ENCODE measurements at places on chromosomes 3 and 15.
A peak's percentile ranks its signal among the peaks of the same experiment; 100 is the strongest.

DNA sequence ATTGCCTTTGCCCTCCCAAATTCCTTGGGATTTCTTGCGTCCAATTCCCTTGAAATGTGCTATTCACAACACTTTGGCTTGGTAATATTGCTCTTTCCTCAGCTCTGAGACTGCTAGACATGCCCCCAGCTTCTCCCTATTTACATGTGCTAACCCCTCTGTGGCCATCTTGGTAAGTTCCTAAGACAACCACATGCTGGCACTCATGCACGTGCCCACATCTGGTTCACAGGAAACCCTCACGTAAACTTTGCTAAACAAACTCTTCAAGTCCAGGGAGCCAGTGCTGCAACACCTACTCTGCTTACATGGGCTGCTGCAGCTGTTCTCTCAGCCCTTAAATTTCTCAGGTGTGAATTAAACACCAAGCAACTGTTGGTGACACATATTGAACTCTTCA, 121.8 kb downstream of the ADAMTSL3 start:
- no peak overlapping the region for H3K4me3 ChIP-seq
- H3K27ac ChIP-seq = no peak overlapping the region
- no peaks in the 10 kb centered on the region for H3K27me3 ChIP-seq
- H3K36me3 ChIP-seq = no peaks in the 10 kb centered on the region
- peak; percentile 2 for DNase-seq
- no peaks in the 10 kb centered on the region for H3K4me1 ChIP-seq

DNA sequence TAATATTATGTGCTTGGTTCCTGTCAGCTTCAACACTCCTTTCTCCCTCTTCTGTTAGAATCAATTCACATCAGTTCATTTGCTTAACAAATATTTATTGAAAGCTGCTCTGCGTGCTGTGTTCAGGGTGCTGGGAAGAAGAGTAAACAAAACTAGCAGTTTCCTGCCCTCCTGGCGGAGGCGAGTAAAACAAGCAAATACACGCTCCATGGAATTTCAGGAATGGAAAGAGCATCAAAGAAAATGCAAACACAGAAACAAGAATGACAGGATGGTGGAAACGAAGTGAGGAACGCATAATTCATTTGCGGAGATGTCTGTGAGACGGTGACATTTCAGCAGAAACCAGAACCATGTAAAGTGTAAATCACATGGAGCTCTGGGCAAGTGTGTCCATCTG, 49.4 kb upstream of the SPTSSB start:
- H3K4me1 ChIP-seq = no peaks in the 10 kb centered on the region
- H3K27me3 ChIP-seq = no peaks in the 10 kb centered on the region
- DNase-seq = no peak
- no peak overlapping the region for H3K4me3 ChIP-seq

- H3K27ac ChIP-seq = peak within 1 kb of the TSS; percentile 40
- H3K4me1 ChIP-seq = no peaks in the 10 kb centered on the region
- peaks cover 37% of the 10 kb centered on the region for H3K27me3 ChIP-seq
- no peaks in the 10 kb centered on the region for H3K36me3 ChIP-seq
- no peak for DNase-seq
Measured at GRCh38 chr15:58065445-58066041, at the start of gene ALDH1A2. Gene ALDH1A2, minus strand, starts transcription at chr15:58065711. Its CDS starts 61 bp downstream, at chr15:58065650.

DNA sequence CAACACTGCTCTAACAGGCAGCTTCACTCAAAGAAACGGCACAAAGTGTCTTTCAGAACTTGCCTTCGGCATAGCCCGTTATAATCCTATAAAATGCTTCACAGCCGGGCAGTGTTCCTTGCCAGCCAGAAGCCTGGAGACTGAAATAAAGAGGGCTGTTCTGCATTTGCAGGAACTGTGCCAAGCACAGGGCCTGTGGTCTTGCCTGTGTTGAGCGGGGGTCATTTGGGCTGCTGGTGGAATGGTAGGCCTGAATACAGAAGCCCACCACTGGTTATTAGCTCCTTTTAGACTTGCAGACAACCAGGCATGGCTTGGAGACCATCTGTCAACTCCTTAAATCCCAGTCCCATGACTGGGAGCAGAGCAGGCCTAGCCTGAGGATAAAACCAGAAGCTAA, 4.7 kb upstream of the ARHGEF3 start:
- H3K4me1 ChIP-seq = peaks cover 15% of the 10 kb centered on the region
- H3K36me3 ChIP-seq = no peaks in the 10 kb centered on the region
- no peak for DNase-seq
- no peak overlapping the region for H3K4me3 ChIP-seq
- H3K27me3 ChIP-seq = no peaks in the 10 kb centered on the region

DNA sequence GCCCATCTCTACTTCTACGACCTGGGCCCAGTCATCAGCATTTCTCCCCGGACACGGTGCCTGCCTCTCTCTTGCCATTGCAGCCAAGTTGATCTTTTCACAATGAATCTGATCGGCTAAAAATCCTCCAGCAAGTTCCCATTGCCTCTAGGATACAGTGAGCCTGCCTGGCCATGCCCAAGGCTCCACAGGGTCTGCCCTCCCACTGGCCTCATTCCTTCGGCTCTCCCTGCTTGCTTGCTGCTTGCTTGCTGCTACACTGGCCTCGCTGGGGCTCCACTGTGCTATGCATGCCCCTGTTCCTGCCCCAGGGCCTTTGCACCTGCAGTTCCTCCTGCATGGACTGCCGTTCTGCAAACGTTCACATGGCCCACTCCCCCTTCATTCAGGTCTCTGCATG, 2.0 kb downstream of the ABTB1 start:
- H3K36me3 ChIP-seq = peaks cover 9% of the 10 kb centered on the region
- H3K4me1 ChIP-seq = no peaks in the 10 kb centered on the region
- H3K27ac ChIP-seq = no peak overlapping the region
- DNase-seq = no peak

DNA sequence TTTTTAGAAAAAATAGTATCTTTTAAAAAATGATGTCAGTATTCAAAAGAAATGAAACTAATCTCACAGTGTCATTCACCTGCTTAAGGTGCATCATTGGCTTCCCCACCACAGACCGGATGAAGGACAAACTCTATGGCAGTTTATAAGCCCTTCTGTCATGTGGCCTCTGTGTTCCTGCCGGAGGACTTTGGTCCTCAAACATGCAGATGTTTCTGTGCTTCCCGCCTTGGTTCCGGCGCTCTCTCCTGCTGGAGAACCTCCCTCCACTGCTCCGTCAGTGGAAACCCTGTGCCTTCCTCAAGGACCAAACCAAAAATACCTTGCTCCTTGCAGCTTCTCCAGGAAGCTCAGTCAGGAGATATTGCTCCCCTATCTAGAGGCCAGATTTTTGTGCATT, 326.3 kb downstream of the UACA start:
- no peaks in the 10 kb centered on the region for H3K36me3 ChIP-seq
- H3K27me3 ChIP-seq = no peaks in the 10 kb centered on the region
- peaks cover 33% of the 10 kb centered on the region for H3K4me1 ChIP-seq
- no peak overlapping the region for H3K27ac ChIP-seq
- DNase-seq = no peak

DNA sequence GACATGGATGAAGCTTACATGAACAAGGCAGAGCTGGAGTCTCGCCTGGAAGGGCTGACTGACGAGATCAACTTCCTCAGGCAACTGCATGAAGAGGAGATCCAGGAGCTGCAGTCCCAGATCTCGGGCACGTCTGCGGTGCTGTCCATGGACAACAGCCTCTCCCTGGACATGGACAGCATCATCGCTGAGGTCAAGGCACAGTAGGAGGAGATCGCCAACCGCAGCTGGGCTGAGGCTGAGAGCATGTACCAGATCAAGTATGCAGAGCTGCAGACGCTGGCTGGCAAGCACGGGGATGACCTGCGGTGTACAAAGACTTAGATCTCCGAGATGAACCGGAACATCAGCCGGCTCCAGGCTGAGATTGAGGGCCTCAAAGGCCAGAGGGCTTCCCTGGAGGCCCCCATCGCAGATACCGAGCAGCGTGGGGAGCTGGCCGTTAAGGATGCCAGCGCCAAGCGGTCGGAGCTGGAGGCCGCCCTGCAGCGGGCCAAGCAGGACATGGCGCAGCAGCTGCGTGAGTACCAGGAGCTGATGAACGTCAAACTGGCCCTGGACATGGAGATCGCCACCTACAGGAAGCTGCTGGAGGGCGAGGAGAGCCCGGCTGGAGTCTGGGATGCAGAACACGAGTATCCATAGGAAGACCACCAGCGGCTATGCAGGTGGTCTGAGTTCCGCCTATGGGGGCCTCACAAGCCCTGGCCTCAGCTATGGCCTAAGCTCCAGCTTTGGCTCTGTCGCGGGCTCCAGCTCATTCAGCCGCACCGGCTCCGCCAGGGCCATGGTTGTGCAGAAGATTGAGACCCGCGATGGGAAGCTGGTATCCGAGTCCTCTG, 77.6 kb downstream of the CLDN11 start:
- H3K27ac ChIP-seq = no peak overlapping the region

- H3K4me3 ChIP-seq = no peak overlapping the region
- H3K27ac ChIP-seq = no peak overlapping the region
- no peak for DNase-seq
- H3K4me1 ChIP-seq = no peaks in the 10 kb centered on the region
Measured at GRCh38 chr15:40660686-40661085, 34.3 kb upstream of the RAD51 start.

DNA sequence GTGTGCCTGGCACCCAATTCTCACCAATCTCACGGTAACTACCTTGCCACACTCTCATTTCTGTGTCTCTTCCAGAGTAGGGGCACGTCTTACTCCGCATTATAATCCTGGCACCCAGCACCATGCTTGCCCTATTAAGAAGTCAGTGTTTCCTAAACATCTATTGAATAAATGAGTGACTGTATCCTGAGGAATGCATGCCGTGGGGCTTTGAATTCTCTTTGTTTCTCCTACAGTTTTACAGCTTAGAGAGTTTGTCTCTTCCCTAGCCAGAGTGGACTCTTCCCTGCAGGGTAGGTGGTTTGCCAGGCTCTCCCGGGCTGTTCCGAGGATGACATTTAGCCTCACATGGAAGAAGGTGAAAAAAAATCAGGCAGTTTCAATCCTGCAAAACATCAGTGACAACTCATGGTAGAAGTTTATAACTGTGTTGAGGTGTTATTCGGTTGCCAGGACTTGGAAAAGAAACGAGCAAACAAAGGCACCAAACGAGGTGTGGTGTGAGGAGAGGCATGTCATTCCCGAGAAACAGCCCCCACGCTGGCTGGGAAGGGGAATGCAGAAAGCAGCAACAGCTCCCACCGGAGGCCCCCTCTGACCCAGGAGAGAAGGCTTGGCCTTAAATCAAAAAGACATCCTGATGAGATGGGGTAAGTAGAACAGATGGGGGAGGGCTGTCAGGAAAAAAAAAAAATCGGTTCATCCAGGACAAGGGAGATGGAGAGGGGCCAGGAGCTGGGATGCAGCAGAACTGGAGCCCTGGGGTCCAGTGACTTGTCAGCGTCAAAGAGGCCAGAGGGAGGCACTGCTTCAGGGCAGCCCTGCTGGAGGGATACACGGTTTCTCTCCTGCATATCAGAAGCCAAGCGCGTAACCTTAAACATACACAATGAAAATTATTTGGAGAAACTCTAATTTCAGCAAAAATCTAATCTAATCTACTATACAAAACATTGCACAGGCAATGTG, 168.4 kb upstream of the ARRDC4 start:
- H3K27ac ChIP-seq = no peak overlapping the region
- H3K27me3 ChIP-seq = peaks cover 2% of the 10 kb centered on the region
- H3K4me1 ChIP-seq = no peaks in the 10 kb centered on the region
- no peaks in the 10 kb centered on the region for H3K36me3 ChIP-seq

- peak; percentile 38 for DNase-seq
- peaks cover 10% of the 10 kb centered on the region for H3K4me1 ChIP-seq
- no peaks in the 10 kb centered on the region for H3K36me3 ChIP-seq
Measured at GRCh38 chr15:43249236-43249635, 17.5 kb downstream of the TGM5 start.

GRCh38 chr3:52245322-52246263, at the start of gene PPM1M:
Gene PPM1M, plus strand, starts transcription at chr3:52245759. Its CDS starts 66 bp downstream, at chr3:52245825.
- no peak within 1 kb of the TSS for H3K27ac ChIP-seq
- H3K4me1 ChIP-seq = peaks cover 43% of the 10 kb centered on the region
- H3K36me3 ChIP-seq = no peaks in the 10 kb centered on the region
- peak; percentile 85 for DNase-seq

GRCh38 chr3:57116501-57116900, 48.7 kb downstream of the IL17RD start:
- no peaks in the 10 kb centered on the region for H3K4me1 ChIP-seq
- no peaks in the 10 kb centered on the region for H3K27me3 ChIP-seq
- H3K4me3 ChIP-seq = no peak overlapping the region

DNA sequence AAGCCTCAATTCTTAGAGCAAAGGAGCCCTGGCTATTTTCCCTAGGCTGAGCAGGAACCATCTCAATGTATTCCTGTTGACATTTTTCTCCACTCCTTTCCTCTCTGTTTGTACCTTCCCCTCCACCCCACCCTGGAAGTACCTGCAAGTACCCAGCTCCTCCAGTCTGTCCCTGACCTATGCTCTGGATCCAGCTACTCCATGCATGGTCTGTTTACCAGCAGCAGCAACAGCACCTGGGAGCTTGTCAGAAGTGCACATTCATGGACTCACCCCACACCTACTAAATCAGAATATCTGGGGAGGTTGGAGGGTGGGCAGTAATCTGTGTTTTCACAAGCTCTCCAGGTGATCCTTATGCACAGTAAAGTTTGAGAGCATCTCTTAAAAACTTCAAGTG, 240.7 kb upstream of the UMPS start:
- DNase-seq = no peak
- no peaks in the 10 kb centered on the region for H3K36me3 ChIP-seq

GRCh38 chr3:102926618-102927017, 491.8 kb downstream of the ZPLD1 start:
- H3K36me3 ChIP-seq = no peaks in the 10 kb centered on the region
- no peak overlapping the region for H3K27ac ChIP-seq
- no peaks in the 10 kb centered on the region for H3K4me1 ChIP-seq

DNA sequence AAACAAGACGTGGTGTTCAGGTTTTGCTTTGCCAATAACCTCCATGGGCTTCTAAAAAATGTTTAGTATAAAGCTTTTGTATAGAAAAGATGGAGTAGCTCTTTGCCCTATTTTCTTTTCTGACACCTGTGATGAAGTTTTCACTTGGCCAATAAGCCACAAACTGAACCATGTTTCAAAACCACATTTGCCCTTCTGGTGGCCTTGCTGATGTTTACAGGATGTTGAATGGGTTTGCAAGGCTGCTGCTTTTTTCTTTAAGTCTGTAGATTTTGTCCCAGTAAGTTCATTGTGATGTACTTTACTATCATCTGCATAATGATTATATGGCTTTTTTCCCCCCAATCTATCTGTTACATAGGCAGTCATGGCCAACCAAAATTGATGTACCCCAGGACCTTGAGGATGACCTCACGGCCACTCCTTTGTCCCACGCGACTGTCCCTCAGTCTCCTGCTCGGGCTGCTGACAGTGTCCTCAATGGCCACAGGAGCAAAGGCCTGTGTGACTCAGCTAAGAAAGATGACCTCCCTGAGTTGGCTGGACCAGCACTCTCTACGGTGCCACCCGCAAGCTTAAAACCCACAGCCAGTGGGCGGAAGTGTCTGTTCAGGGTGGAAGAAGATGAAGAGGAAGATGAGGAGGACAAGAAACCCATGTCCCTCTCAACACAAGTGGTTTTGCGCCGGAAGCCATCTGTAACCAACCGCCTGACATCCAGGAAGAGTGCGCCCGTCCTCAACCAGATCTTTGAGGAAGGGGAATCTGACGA, 60.8 kb downstream of the SNRK start:
- no peak overlapping the region for H3K4me3 ChIP-seq
- no peaks in the 10 kb centered on the region for H3K27me3 ChIP-seq
- peaks cover 91% of the 10 kb centered on the region for H3K36me3 ChIP-seq

Measured in common myeloid progenitor, CD34-positive (primary cell).